ENCODE measurements at places on chromosomes 11 and 22. TPM values are rescaled to one million over a fixed set of nuclear protein-coding genes. Genes with fewer than 3 reads are reported as not detected.
A peak's percentile ranks its signal among the peaks of the same experiment; 100 is the strongest.

CBX7 gene
- 7.5 TPM for polyA plus RNA-seq

DNA sequence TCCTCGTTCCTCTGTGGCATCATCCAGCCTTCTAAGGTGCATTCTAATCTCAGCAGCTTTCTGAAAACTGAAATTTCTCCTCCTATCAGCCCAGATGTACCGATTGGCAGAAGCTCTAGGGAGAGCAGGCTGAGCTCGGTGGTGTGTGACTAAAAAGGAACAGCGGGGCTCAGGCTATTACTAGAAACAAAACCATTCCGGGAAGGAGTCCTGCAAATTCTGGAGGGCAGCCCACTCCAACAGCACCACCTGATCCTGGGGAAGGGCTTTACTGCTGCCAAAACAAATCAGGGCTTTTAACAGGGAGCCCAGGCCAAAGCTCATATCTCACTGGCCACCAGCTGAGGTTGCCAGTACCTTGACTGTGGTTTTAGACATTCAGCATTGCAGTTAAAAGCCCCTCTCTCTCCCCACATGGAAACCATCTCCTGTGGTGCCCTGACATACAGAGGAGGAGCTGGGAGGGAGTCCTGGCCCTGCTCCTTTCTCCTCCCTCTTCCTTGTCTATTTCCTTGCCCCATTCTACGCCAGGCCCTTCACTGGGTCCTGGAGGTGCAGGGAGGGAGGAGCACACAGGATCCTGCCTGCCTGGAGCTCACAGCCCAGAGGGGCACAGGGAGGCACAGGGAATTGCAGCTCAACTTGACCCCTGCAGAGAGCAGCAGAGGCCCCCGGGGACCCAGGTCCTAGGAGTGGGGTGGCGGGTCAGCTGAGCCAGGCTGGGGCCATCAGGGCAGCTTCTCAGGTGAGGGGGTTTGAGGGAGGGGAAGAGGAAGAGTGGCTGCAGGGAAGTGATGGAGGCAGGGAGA is 889 bp downstream of the PLAAT4 start:
- DNase-seq, result peak; percentile 54

- DNase-seq, result no peak
Measured at GRCh38 chr22:50252082-50253045, 1.3 kb upstream of the HDAC10 start.

DNA sequence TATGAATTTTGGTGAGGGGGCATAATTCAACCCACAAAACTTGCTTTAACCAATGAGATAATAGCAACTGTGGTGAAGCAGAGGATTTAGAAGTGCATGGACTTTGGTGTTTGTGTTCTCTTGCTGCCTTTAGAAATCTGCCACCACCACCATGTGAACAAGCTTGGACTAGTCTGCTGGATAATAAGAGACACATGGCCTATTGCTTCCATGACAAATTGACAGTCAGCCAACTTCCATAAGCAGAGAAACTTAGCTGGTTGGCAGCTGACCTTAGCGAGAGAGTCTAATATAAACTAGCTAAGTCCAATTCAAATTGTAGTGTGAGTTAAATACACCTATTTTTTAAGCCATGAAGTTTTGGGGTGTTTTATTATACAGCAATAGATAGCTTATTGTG is 482.1 kb upstream of the ANO5 start:
- DNase-seq, result no peak

GRCh38 chr11:36241497-36241896 is 47.7 kb downstream of the COMMD9 start:
- no peak for DNase-seq

Measured in muscle of arm (tissue), 14 donors.